ENCODE measurements at places on chromosomes 13 and 19.

DNA sequence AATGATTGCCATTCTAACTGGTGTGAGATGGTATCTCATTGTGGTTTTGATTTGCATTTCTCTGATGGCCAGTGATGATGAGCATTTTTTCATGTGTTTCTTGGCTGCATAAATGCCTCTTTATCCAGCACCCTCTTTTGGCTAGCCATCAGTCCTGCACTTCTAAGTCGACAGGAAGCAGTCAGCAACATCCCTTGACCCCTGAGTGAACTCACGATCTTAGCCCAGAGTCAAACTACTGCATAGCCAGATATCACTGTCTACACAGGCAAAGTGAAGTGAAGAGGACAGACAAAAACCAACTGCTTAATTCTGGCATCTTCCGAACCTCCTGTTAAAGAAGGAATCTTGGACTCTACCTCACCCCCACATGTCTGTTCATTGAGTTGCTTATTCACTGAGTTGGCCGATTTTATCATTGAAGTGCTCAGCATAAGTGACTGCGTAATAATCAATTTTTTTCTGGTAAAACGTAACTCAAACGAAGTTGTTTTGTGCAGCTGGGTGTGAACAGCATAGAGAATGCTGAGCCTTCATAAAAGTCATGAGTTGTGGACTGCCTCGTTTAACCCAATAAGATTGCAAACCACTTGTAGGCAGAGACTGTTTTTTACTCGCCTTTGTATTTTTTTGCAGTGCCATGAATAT, 304.2 kb downstream of the COG6 start:
- no peak for DNase-seq

DNA sequence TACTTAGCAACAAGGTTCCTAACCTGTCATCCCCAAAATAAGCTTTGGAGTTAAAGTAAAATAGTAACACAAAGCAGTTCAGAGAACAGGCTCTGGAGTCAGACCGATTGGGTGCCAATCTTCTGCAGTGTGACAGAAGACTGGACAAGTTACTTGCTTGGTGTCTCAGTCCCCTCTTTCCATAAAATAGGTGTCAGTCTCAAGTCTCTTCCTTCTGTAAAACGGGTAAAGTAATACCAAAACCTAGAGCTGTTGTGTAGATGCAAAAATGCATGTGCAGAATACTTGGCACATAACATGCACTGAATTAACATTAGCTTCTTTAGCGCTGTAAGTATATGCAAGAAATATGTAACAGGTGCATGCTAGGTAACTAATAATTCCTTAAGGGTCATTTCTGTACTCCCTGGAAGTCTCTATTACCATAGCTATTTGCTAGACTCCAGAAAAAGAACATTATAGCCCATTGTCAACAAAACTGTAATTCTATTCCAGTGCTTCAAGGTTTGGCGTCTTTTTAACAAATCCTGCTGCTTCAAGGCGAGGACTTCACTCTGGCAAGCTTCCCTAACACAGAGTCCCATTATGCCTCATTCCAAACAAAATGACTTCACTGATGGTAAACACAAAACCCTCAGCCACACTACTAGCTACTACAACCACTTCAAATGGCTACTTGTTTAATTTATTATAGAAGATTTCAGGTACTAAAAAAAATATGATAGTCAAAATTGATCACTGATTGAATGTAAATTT, 32.8 kb downstream of the ELF1 start:
- DNase-seq, result no peak

- no peak for DNase-seq
Observed at GRCh38 chr19:3771906-3772455, at the start of gene RAX2. TSS of gene RAX2 (minus strand) at chr19:3772228. CDS start at chr19:3771742, 486 bp downstream.

GRCh38 chr13:102654756-102655155, 40.1 kb downstream of the METTL21C start:
- no peak for DNase-seq

DNA sequence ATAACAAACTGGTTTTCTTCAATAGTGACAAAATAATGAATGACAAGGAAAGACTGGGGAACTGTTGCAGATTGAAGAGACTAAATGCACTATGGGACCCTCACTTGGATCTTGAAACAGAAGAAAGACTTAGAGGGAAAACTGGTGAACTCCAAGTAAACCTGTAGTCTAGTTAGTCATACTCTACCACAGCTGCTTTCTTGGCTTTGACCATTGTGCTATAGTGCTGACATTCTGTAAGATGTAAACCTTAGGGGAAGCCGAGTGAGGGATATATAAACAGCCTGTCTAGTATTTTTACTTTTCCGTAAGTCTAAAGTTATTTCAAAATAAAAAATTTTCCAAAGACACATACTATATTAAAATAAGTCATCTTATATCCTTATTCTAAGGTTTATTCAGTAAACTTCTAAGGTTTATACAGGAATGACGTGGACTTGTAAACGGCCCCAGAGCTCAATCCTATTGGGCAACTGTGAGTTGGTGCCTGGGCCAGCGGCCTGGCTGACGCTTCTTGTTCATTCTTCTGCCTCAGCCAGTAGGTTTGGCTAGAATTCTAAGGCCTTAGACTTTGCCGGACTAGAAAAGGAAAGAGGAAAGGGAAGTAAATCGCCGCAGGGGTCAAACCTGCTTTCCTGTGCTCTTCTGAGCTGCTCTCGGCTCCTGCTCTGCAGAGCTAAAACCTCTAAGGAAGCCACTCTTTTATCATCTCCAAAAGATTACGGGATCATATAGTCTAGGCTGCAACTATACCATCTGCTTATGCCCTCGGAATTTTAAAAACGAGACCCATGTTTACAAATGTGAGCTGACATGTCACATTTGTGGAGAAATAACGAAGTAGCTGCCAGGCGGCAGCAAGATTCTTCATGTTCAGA, 33.6 kb upstream of the UBE2L5 start:
- DNase-seq, result no peak

DNA sequence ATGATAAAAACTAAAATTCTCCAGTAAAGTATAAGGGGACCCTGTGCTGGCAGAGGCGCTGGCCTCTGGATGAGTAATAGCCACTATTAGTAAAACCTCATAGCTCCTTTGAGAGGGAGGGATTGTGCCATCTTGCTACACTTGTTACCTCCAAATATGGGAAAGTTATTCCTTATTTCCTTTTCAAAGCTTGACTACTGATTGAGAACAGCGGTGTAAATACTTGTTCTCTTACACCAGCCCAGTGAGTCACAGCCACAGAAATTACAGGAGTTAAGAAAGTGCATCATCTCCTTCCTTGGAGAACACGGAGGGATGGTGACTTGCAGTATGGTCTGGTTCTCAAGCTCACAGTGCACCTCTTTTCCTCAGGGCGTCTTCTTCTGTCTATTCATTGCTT, 379.0 kb downstream of the EFNB2 start:
- DNase-seq, result no peak

DNA sequence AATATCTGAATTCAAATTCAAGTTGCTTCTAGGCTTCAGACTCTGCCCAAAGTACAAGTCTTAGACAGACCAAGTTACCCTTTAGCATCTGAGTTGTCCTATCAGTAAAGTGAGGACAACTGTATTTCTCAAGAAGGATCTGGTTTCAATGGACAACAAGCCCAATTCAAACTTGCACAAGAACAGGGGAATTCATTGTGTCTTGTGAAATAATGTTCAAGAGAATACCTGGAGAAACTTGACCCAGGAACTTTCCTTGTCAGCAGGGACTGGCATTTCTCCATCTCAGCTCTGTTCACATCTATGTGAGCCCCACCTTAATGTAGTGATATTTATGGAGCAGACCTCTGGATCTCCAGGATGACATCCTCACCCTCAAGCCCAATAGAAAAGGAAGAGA, 894.9 kb upstream of the SLC10A2 start:
- DNase-seq, result no peak

DNA sequence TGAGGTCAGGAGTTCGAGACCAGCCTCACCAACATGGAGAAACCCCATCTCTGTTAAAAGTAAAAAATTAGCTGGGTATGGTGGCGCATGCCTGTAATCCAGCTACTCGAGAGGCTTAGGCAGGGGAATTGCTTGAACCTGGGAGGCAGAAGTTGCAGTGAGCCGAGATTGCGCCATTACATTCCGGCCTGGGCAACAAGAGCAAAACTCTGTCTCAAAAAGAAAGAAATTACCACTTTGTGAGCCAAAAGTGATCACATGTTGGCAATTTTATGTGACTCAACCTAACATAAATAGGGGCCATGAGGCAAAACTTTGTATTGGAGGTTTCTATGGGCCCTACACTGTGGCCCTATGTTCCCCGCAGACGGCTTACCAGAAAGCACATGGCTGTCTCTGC, 72.2 kb downstream of the MAP4K1 start:
- DNase-seq, result no peak

DNA sequence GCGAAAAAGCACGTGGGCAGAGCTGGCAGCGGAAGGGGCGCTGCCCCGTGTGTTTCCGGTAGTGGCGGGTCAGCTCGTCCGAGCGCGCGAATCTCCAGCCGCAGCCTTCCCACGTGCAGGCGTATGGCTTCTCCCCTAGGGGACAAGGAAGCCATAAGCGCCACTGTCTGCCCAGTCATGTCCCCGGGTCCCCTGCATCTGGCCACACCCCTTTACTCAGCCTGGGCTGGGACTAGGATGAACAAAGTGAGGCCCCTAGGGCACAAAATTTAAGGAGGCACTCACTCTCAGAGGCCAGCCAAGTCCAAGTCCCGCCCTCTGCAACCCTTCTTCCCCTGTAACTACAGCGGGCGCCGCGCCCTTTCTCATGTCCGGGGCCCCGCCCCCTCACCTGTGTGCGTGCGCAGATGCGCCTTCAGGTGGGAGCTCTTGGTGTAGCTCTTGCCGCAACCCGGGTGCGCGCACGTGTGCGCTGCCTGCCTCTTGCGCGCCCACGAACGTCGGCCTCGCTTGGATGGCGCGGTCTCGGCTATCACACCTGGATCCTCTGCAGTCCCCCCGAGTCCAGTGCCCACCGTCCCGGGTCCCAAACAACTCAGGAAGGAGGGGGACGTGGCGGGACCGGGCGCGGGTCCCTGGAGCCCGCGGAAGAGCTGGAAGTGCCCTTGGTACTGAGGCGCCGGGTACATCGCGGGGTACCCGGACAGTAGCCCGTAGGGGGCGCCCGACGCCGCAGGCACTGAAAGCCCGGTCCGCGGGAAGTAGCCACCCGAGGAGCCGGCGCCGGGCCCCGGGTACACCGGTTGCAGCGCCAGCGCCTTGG, 1.9 kb downstream of the KLF1 start:
- no peak for DNase-seq

GRCh38 chr19:33405553-33406461, 32.3 kb downstream of the CEBPG start:
- DNase-seq, result no peak

DNA sequence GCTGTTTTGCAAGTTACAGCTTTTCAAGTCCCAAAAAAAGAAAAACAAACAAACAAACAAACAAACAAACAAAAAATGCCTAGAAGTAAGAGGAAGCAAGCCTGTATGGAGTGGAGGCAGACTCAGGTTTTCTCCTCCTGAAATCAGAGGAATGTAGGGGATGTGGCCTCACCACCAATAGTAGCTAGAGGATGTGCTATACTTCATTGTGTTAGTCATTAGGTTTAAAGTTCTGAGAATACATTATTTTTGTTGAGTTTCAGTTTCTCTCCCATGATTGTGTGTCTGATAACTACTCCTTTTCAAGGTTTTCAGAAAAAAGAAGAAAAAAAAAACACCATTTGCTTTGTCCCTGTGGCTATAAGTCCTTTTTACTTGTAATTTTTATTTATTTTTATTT, 524.5 kb downstream of the GPC6 start:
- DNase-seq, result no peak

Data from GM19239 (cell line).